Astrocyte of the cerebellum (primary cell): ENCODE measurements at places on chromosomes 12 and 14.
A peak's percentile ranks its signal among the peaks of the same experiment; 100 is the strongest.

GRCh38 chr12:193261-193660 lies 20.7 kb downstream of the SLC6A12 start:
- DNase-seq: no peak

DNA sequence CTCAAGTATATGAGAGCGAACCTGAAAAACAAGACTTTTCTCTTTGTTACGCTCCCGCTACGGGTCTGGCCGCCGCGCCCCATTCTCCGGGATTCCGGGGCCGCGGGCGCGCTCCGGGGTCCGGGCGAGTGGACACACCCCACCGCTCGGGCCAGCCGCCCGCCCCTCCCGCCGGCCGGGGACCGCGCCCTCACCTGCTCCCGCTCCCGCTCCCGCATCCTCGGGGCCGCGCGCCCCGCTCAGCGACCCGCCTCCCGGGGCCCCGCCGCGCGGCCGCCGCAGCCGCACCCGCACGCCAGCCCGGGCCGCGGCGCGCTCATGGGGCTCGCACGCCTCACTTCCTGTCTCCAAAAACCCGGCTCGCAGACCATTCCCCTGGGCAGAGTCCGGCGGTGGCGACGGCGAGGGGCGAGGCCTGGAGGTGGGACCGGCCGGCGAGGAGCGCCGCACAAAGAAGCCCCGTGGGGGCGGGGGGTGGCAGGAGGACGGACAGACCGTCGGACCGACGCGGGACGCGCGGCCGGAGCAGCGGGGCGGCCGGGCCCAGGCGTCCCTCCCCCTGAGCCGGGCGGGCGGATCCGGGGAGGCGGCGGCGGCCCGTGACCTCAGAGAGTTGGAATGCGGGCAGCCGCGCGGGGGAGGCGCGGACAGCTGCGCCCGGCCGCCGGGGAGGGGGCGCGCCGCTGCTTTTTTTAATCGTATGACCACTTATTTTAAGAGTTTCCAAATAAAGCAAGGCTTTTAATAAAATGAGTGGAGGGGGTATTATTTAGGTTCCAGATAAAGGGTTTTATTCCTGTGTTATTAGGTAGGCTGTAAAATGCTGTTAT lies at the start of gene PTPN21:
Gene PTPN21 (minus strand): TSS at position 551 of the 830 bp plus-strand sequence. CDS start 4,590 bp downstream, outside the sequence.
- DNase-seq: no peak

GRCh38 chr14:58239244-58240195 lies 5.1 kb upstream of the PSMA3 start:
- peak; percentile 36 for DNase-seq

GRCh38 chr14:91401751-91402150 lies 15.9 kb downstream of the CCDC88C start:
- DNase-seq: no peak

- no peak for DNase-seq
Measured at GRCh38 chr12:9464408-9464807, 143.3 kb downstream of the KLRB1 start.

DNA sequence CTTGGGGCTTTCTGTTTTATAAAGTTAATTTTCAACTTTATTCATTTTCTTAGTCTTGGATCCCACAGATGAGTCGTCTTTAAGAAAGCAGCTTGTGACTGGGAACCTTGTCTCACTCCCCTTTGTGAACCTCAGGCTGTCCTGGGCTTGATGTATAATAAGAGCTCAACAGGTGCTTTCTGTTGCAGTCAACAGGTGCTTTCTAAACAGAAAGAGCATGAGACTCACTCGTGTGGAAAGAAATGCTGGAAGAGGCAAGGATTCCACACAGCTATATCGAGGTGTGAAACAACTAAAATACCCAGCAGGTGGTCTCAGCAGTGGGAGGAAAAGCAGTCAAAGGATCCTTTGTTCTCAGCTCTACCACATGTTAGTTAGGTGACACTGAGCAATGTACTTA lies 398.9 kb downstream of the EGLN3 start:
- DNase-seq: no peak

DNA sequence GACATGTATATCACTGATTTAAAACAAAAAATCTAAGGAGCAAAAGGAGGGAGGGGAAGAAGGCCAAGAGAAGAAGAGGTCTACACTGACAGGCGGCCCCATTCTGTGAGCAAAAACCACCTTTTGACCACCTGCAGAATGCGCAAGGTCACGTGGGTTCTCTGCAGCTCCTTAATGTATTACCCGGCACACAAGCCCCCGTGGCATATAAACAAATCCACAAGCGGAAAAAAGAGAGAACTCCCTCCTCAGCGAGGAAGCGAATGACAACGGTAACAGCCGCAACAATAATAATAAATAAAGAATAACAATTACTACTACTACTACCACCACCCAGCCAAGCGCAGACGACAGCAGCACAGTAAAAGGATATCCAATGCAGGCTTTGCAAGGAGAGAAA lies 1.3 kb downstream of the KSR2 start:
- no peak for DNase-seq

GRCh38 chr14:61433169-61433568 lies 111.8 kb downstream of the PRKCH start:
- DNase-seq: no peak

GRCh38 chr14:96421236-96421635 lies 29.3 kb downstream of the AK7 start:
- DNase-seq: no peak

- DNase-seq: no peak
Measured at GRCh38 chr12:2411616-2412304, 359.0 kb downstream of the CACNA1C start.

- no peak for DNase-seq
Measured at GRCh38 chr14:90839024-90839888, 23.0 kb upstream of the TTC7B start.

- DNase-seq: no peak
Measured at GRCh38 chr12:109554761-109555160, 18.5 kb downstream of the MMAB start.

DNA sequence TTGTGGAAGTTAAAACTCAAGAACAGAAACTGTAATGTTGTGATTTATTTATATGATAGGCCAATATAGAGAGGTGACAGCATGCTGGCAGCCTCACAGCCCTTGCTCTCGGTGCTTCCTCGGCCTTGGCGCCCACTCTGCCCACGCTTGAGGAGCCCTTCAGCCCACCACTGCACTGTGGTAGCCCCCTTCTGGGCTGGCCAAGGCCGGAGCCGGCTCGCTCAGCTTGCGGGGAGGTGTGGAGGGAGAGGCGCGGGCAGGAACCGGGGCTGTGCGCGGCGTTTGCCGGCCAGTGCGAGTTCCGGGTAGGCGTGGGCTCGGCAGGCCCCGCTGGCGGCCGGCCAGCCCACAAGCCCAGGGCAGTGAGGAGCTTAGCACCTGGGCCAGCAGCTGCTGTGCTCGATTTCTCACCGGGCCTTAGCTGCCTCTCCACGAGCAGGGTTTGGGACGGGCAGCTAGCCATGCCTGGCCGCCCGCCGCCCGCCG lies 65.8 kb upstream of the SLC8A3 start:
- DNase-seq: no peak

DNA sequence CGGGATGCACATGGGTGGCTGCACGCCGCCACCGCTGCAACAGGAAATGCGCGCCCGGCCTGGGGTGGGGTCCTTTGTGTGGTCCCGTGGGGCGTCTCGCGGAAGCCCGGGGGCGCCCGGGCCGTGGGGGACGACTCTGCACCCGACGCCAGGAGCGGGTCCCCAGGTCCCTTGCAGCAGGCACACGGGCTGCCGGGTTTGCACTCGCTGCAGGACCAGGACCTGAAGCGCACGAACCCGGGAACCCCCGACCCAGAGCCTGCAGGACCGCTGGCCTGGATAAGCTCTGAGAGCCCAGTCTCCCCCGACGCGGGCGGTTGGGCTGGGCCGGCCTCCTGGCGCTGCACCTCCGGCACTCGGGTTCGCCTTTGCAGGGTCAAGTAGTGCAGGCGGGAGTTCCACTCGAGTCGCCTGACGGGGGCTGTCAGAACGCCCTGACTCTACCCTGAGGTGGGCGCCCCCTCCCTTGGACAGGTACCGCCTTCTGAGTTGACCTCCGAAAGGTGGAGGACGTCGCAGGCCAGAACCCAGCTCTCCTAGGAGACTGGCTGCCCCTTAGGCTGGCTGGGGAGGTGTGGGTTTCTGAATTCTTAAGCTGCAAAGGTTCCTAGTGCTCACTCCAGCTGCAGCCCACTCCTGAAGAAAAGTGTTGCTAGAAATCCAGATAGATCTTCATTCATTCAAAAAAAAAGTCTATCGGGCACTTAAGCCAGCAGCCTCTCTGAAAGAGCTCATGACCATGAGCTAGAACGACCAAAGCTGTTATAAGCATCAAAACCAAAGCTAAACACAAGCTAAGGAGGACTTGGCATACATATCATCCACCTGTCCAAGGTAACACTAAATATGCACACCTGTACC lies 68.0 kb downstream of the RNF34 start:
- DNase-seq: no peak

- no peak for DNase-seq
Measured at GRCh38 chr14:50117456-50117855, 1.1 kb upstream of the VCPKMT start.

DNA sequence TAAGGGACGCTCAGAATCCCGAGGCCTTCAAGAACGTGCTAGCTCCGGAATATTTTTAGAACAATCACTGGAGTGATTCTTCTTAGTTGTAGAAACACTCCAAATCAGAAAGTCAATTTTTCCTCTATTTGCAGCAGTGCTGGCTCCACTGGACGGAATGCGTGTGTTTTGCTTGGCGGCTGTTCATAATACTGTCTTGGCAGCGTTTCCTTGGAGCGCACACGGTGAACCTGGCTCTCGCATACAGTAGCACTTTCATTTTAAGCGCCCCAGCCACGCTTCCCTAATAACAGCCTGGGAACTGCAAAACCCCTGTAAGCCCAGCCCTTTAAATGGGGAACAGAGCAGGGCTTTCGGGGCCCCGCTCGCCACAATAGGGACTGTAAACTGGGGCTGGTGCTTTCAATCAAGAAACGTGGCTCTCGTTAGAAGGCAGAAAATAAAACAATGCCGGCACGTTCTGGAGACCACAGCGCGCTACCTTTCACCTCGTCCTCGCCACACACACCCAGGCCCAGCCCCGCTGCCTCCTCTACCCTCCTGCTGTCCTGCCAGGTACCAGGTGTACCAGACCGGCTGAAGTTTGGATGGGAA lies 79.9 kb downstream of the BCL11B start:
- DNase-seq: peak; percentile 79

GRCh38 chr14:51293912-51294389 lies 53.9 kb downstream of the TMX1 start:
- DNase-seq: no peak

DNA sequence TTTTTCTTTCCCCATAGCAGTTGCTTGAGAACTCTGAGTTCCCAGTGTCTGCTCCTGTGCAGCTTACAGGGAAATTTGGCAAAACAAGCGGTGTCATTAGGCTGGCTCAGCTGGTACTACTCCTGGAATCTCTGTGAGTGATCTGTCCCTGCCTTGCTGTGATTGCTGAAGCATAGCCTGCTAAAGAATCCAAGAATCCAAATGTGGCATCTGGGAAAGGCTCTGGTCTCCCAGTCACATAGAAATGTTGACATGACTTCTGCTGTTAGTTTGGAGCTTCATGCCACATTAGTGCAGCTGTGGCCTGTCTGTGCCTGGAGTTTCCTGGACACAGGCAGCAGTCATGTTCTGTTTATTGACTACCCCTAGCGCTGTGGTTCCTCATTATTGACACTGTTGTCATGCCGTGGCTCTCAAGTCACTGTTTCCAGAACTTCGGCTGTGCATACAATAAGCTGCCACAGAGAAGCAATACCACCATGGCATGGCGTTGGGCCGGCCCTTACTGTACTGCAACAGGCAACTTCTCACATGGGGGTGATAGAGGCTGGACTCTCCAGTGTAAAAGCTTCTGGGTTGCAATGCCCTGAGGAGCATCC lies 166.8 kb downstream of the MYRFL start:
- no peak for DNase-seq
